ENCODE measurements at places on chromosomes 3 and 15.

- no peak for DNase-seq
These were observed 144.9 kb upstream of the MRPS22 start for GRCh38 chr3:139198929-139199328.

GRCh38 chr15:70741107-70741531 lies 22.2 kb downstream of the UACA start:
- peak; percentile 73 for DNase-seq

DNA sequence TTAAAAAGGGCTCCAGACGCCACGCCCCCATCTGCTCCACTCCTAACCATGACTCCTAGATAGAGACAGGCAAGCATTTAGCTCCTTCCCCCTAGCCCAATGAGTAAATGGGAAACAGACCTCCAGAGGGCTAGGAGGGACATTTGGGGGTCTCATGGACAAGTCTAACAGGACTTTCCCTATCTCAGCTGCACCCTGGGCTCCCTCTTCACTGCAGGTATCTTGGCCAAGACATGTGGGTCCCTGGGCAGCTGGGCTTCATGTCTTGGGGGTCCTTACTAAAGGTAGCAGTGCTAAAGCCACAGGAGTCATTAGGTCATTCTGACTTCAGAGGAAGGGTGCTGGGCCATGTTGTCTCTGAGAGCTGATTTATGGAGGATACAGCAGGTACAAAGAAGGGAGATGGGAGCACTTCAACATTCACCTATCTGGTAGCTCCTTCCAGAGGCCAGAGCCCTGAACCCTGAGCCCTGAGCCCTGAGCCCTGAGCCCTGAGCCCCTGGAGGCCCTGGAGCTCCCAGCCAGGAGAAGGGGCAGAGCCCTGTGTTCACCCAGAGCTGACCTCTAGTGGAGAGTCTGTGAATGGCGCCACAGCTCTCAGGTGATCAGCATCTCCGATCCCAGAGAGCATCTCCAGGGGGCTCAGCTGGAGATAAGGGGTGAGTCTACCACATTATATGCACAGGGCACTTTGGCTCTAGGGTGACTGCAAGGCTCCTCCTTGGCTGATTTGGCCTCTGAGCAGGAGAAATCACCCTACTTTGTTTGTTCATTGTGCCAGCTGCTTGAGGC lies 40.1 kb upstream of the EPHB1 start:
- no peak for DNase-seq

- DNase-seq: no peak
These were observed 387.4 kb upstream of the C2CD4B start for GRCh38 chr15:62552444-62552843.

- no peak for DNase-seq
These were observed 33.0 kb upstream of the HHATL start for GRCh38 chr3:42735615-42736014.

- no peak for DNase-seq
These were observed 13.3 kb upstream of the PAQR9 start for GRCh38 chr3:142976621-142977398.

Measured in lung (tissue), 17 donors.